ENCODE measurements at places on chromosomes 5 and 9. TPM values are rescaled to one million over a fixed set of nuclear protein-coding genes. Genes with fewer than 3 reads are reported as not detected.

The CDH9 gene
- not detected for total RNA-seq

The GRXCR2 gene
- total RNA-seq: 16.0 TPM

The SCAMP1 gene
- total RNA-seq: 44.1 TPM

The PCDHGA3 gene
- total RNA-seq: 4.9 TPM

The GZMA gene
- 0.74 TPM for total RNA-seq

The STK32A gene
- total RNA-seq: 2.9 TPM

The GRM6 gene
- not detected for total RNA-seq

The FCN2 gene
- not detected for total RNA-seq

The HTR4 gene
- total RNA-seq: 7.6 TPM

The PCDHA2 gene
- total RNA-seq: not detected

The CD74 gene
- total RNA-seq: 249 TPM

The F2RL2 gene
- 0.32 TPM for total RNA-seq

The FBXL7 gene
- 18.8 TPM for total RNA-seq

The IRGM gene
- total RNA-seq: not detected

The ITGA2 gene
- 5.2 TPM for total RNA-seq

The MOB3B gene
- total RNA-seq: 1.6 TPM

The ELP1 gene
- total RNA-seq: 22.1 TPM

The GFPT2 gene
- total RNA-seq: 2.3 TPM

The INSYN2B gene
- 0.14 TPM for total RNA-seq

The SUB1 gene
- total RNA-seq: 237 TPM

The RNF180 gene
- total RNA-seq: 24.8 TPM

The DMGDH gene
- total RNA-seq: 7.0 TPM

The BTNL8 gene
- total RNA-seq: not detected

The PCDHB11 gene
- total RNA-seq: 1.9 TPM

The LCN9 gene
- not detected for total RNA-seq

The NELFB gene
- total RNA-seq: 38.6 TPM

The ADAMTSL1 gene
- 5.0 TPM for total RNA-seq

The NR2F1 gene
- 43.2 TPM for total RNA-seq

The EQTN gene
- total RNA-seq: not detected

The PANK3 gene
- total RNA-seq: 34.1 TPM

The GPX8 gene
- 24.6 TPM for total RNA-seq

The PRDM9 gene
- not detected for total RNA-seq

The NUTM2F gene
- not detected for total RNA-seq

The SETD9 gene
- total RNA-seq: 15.6 TPM

The LCN15 gene
- total RNA-seq: 0.32 TPM
